Left renal pelvis (tissue), 4 donors: ENCODE measurements at places on chromosomes 5 and 9. TPM values are rescaled to one million over a fixed set of nuclear protein-coding genes. Genes with fewer than 3 reads are reported as not detected.

PCDHB13 gene
- 5.8 TPM for polyA plus RNA-seq

MYOZ3 gene
- polyA plus RNA-seq, result 6.0 TPM

NTRK2 gene
- polyA plus RNA-seq, result 154 TPM

ANGPTL2 gene
- polyA plus RNA-seq, result 8.0 TPM

KLHL9 gene
- polyA plus RNA-seq, result 46.8 TPM

SCGB3A1 gene
- 0.47 TPM for polyA plus RNA-seq

- DNase-seq, result no peak
These were observed 493.5 kb upstream of the WWC1 start for GRCh38 chr5:167797933-167798332.

DNA sequence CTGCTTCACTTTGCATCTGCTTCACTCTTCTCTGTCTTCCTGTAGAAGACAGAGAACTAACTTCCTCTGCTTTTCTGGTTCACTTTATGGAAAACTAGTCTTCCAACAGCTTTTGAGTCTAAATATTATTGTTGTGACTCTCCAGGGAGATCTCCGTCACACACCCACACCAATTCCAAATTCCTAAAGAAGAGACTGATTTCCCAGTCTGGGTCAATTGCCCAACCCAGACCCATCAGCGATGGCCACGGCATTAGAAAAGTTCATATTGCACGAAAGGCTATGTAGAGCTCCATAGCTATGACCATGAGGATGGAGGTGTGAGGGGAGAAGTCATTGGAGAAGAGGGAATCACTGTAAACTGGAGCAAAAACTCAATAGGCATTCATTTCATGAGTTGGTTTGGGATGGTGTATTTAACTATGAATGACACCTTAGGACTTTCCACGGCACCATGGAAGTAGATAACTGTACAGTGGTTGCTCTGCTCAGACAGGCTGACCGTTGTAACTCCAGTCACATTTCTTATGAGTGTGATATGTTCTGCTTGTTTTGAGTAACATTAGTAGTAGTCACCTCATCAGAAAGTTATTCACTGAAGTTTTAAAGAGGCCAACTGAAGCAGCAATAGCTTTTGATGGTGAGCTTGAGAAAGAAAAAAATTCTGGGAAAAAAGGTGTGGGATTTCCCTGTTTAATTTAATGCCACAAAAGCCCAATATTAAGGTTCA is 78.1 kb upstream of the MAMDC2 start:
- no peak for DNase-seq

- no peak for DNase-seq
These were observed 6.0 kb upstream of the IL13 start for GRCh38 chr5:132651838-132652469.

DNA sequence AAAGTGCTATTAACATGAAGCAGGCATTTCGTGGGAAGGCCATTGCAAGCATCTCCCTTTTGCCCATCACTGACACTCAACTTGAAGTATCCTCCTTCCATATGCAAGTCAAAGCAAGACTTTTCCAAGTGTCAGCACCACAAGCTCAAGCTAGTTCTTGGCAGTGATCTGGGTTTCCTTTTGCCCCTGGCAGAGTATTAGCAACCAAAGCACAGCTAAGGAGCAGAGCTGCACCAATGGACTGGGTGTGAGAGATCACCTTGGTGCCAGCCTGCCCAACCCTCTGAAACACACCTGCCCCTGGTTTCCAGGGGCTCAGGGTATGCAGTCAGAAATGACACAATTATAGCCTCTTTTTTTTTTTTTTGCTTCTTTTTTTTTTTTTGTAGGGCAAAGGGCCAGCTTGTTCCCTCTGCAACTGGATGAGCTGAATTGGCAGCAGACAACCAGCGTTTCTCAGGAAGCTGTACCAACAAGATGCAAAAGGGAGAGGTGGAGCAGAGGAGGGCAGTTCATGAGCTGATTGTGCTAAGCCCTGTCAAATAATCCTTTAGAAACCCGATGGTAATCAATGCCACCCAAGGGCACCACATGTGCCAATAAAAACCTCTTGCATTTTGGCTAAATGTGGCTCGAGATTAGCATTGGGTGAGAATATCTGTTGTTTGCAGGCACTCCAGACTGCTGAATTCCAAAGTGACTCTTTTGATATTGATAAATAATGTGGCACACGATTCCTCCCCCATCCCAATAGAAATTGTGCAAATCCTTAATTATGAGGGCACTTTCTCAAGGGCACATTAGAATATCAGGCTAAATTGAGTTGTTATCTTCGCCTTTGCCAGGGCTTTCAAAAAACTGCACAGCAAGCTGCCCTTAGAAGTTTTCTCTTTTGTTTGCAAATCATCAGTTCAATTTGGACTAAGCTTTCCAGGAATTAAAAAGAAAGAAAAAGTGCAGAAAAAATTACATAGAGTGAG is 192.4 kb downstream of the GAS1 start:
- DNase-seq, result no peak

- no peak for DNase-seq
These were observed 382.0 kb downstream of the CDH12 start for GRCh38 chr5:22471154-22471553.

DNA sequence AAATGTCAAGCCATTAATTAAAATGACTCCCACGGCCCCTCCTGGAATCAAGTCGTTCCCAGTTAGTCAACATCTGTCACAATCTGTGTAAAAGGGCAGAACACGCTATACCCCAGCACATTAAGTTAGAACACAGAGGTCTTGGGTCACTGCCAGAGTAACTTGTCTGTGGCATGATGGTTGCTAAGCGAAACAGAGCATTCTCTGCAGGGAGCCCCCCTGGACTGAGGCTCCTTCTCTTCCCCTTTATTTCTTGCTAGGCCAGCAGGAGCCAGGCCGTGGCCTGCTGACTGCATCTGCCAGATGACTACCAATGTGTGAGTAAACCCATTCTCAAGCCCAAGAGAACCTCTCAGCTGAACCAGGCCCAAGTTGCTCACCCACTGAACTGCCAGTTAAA is 51.9 kb upstream of the ZBED3 start:
- no peak for DNase-seq

- no peak for DNase-seq
These were observed 118.1 kb downstream of the NUDT12 start for GRCh38 chr5:103444333-103445038.

- no peak for DNase-seq
These were observed 415.8 kb downstream of the SPATA31D1 start for GRCh38 chr9:82404196-82404870.

DNA sequence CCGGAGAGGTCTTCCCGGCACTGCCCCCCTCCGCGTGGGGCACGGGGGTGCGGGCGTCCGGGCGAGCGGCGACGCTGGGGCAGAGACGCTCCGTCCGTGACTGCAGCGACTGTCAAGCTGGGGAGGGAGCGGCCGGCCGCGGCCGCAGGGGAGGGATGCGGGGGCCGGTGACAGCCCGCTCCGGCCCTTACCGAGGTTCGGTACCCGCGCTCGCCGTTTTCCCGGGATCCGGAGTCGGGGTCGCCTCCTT is 400 bp downstream of the KDM4C start:
- DNase-seq, result no peak

- DNase-seq, result no peak
These were observed 25.8 kb downstream of the CAST start for GRCh38 chr5:96687812-96688453.

DNA sequence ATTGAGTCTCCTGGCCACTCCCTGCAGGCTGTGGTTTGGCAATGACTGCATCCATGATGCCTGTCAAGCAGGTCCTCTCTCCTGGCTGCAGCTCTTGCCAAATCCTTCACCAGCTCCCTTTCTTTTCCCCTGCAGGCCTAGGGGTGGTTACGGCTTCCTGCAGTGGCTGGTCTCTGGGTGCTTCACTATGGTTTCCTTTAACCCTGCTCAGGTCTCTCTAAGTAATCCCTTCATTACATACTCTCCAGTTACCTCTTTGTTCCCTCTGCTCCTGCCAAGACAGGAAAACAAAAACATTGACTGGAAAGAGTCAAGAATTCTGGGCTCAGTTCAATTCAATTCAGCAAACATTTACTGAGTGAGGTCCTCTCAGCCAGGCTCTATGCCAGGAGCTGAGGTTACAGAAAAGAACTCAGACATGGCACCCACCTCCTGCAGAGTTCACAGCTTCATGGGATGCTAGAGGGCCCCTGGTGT is 19.8 kb upstream of the PTPN3 start:
- DNase-seq, result no peak

- DNase-seq, result no peak
These were observed 92.1 kb upstream of the MAP1B start for GRCh38 chr5:72015103-72015548.

DNA sequence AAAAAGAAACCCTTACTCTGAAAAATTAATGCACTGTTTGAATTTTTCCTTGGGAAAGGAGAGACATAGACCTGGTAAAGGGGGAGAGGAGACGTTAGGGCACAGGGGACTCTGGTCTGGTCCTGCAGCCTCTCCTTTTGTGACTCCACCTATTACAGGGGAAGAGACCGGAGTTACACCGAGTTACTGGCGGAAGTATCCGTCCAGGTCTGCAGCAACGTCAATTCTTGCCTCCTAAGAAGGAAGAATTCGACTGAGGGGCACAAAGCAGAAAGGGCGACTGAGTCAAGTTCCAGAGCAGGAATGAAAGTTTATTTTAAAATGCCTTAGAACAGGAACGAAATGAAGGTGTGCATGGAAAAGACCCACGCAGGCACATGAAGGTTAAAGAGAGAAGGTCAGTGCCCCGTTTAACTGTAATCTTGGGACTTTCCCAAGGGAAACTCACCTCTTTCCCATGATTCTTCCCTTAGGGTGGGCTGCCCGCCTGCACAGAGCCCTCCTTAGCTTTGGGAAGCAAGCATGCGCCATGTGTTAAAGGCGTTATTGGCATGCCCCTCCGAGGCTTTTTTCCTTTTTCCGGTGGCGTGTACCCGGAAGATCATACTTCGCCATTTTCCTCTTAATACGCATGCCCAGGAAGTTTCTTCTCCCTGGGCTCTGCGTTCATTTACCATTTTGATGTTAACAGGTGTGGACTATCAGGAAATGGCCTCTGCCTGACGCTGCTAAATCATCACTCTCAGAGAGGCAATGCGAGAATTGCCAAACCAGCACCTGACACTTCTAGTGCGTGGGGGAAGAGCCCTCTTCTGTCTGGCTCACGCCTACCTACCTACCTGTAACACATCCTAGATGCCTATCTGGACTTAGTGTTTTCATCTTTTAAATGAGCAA is 409.6 kb upstream of the PAPPA start:
- DNase-seq, result no peak

DNA sequence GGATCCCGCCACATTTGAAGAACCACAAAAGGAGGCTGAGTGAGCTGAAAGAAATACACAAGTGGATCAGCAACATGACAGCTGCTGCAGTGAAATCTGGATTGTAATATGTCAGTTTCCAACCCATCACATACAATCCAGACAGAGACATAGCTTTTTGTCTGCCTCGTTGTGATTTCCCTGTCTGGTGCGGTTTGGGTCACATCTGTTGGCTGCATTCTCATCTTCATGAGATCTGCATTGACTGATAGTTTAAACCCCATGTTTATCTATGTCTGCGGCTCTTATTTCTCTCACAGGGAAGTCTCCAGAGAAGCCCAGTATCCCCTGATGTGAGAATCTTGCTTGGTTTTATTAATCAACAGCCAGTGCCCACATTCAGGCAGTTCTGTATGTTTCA is 403.1 kb upstream of the ZNF608 start:
- DNase-seq, result no peak

GRCh38 chr5:155094455-155094854 is 80.9 kb downstream of the KIF4B start:
- no peak for DNase-seq

DNA sequence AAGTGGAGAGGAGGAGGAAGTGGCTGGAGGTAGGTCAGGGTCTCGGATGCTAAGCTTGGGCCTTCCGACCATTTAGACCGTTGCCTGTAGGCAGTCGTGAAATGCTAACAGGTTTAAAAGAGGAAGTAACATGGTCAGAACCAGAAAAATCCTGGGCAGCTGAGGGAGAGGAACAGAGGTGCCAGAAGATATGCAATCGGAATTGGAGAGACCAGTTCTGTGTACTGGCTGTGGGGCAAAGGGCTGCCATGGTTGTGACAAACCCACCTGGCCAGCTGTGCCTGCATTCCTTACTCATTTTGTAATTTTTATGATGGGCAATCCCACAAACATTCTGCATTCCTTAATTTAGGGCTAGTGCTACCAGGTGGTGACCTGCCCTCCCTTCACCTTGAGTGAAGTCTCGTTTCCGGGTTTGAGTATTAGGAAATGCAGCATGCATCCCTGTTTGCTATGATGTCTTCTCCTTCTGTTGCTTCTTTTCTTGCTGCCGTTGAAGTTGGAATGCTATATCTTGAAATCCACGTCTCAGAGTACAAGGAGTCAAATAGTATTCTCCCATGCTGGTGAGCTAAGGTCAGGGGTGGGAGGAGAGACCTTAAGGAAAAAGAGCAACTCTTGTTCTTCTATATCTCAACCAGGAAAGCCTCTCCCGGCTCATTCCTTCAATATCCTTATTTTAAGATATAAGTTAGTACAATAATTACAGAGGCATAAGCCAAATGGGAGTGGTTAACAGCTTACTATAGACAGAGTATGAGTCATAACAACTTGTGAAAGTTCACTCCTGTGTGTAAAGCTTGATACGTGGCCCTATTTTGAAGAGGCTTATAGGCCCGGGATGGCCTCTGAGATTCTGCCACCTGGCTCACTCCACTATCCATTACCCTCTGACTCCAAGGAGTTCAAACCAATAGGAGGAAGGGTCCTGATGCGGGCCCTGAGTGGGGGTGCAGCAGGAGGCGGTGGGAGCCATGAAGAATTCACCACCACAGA is 37.0 kb downstream of the B4GALT1 start:
- no peak for DNase-seq

DNA sequence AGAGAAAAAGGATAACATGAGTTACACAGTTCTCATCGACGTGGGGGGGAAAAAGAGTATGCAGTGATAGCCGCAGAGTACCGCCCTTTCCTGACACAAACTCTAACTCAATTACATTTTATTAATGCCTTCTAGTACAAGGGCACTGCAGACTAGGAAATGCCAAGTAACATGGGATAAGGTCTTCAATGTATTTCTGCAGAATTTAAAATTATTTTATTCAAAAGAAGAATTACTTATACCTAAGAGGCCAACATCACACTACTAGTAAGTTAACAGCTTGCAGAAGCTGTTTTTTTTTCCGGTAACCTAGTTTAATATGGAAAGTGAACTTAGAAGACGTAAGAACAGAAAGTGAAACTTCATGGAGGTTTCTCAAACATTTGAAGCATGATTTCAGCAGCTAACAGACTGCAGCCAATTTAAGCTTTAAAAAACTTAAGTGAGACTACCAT is 3.9 kb downstream of the SETX start:
- DNase-seq, result no peak

- DNase-seq, result no peak
These were observed 32.9 kb upstream of the CDK20 start for GRCh38 chr9:88007291-88007650.
